ENCODE measurements at places on chromosomes 1 and 21.

GRCh38 chr1:15336866-15337265, 72.8 kb upstream of the EFHD2 start:
- DNase-seq, result no peak

- DNase-seq, result no peak
These were observed 3.6 kb upstream of the AHCYL1 start for GRCh38 chr1:109981004-109981335.

DNA sequence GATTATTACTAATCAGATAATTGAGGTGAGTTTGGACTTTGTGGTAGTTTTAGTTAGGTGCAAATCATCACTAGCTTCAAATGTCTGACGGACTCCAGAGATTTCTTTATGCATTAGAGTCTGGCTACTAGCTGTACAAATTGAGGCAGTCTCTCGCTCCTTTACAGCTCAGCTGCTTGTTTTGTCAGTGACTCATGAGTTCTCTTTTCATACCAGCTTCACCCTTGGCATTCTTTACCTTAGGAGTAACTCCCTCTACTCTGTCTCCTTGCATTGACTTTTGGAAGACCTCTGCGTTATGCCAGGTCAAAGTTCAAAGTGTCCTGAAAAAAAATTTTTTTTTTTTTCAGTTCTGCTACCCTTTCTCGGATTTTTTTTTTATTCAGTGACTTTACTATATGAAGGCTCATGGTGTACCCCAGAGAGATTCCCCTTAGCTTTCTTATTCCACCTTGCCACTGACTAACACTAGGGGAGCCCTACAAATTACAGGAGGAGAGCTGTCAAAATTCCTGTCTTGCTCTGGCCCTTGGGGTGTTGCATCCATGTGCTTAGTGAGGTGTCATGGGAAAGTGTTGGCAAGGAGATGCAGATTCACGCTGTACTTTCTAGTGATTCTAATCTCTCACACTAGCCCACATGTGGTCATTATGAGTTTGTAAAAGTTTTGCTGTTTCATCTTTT, 576.6 kb downstream of the ADGRL2 start:
- peak; percentile 29 for DNase-seq

DNA sequence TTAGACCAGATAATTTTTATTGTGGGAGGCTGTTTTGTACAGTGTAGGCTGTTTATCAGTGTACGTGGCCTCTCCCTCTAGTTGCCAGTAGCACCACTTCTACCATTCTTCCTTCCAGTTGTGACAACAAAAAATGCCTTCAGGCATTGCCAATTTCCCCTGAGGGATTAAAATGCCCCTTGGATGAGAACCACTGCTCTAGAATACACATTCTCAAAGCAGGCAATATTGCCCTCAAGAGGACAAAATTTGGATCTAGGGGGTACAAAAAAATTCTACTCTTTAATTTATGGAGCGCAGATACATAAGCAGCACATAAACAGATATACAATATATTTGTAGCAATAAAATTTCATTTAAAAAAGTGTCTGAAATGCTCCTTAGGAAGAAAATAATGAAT, 674.6 kb downstream of the PTPRC start:
- DNase-seq, result no peak

GRCh38 chr1:102098536-102098935, 101.8 kb upstream of the OLFM3 start:
- no peak for DNase-seq

- DNase-seq, result no peak
These were observed 17.6 kb downstream of the RGS1 start for GRCh38 chr1:192592981-192593708.

DNA sequence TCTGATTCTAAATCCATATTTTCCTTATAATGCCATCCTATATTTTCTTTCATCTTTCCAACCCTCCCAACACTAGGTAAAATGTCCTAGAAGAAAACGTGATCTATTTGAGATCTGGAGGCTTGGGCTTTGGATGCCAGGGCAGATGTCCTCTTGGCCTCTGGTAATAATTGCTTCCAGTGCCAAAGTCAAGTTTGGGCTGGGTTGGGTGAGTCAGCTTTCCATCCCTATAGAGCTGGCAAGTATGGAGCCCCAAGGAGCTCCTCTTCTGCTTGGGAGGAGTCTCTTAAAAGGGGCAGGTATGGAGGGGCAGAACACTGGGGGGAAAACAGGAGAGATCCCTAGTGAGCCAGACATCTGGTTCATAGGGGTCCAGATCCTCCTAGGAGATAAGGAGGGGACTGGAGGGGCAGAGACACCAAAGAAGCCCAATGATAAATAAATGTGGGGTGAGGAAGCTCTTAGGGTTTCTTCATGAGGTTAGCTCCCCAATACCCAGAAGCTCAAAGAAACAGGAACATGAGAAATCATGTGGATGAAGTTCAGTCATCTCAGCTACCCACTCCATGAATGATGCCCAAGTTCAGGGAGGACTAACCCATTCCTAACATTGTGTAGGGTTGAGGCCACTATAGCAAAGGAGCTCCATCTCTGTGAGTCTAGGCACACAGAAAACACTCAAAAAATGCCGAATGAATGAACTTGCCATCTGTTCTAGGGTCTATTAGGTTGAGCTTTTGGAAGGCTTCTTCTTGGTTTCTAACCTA, 3.5 kb downstream of the C1orf116 start:
- no peak for DNase-seq

DNA sequence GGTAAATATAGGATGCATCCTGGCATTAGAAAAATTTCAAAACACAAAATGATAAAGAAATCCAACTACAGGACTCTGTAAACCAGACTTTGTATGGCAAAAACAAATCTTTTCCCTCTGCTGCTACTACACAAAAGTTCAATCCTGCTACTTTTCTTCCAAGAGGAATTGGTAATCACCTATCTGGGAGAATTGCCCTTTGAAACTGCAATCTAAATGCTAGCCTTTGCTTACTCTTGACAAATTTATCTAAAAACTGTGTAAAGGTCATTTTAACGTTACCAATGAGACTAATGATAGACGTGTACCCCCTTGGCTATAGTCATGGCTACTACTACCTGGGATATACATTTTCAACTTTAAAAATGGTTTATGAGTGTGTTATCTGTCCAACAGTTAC, 837.9 kb upstream of the CXADR start:
- no peak for DNase-seq

- DNase-seq, result no peak
These were observed 81.7 kb upstream of the COL24A1 start for GRCh38 chr1:86238226-86238625.

GRCh38 chr1:168348146-168348709, 67.6 kb downstream of the TBX19 start:
- DNase-seq, result peak; percentile 11

DNA sequence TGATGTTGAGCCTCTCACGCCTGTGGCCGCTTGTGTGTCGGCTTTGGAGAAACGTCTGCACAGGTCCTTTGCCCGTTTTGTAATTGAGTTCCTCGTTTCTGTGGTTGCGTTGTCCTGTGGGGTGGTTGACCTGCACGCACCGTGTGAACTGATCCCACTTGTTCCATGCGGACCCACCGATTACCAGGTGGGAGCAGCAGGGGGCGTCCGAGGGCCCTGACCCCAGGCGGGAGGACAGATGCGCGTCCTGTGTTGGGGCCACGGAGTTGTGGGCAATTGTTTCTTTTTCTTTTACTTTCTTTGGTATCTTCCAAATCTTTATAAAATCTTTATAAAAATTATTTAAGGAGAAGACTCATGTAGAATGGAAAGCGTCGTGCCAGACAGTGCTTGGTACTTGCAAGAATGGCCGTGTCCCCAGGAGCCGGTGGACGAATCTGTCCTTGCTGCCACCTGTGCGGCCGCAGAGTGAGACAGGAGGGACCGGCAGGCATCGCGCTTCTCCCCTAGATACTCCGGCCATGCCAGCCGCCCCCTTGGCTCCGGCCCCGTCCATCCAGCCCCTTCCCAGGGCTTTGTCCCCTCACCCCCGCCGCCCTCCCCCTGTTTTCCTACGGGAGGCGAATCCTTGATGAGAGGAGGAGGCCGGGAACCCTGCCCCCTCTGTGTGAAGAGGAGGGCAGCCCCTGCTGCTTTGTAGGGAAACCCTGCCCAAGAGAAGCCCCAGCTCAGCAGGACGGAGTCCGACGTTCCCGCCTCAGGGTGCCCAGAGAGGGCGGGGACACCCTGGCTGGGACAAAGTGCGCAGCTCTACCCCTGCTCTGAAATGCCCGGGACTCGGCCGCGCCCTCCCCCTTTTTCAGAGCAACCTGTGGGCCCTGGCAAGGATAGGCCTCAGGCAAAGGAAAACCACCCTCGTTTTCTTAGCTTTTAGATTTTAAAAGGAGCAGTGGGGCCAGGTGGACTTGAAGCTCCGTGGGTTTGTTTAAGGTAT, 41.7 kb downstream of the PRKCZ start:
- DNase-seq, result peak; percentile 83

DNA sequence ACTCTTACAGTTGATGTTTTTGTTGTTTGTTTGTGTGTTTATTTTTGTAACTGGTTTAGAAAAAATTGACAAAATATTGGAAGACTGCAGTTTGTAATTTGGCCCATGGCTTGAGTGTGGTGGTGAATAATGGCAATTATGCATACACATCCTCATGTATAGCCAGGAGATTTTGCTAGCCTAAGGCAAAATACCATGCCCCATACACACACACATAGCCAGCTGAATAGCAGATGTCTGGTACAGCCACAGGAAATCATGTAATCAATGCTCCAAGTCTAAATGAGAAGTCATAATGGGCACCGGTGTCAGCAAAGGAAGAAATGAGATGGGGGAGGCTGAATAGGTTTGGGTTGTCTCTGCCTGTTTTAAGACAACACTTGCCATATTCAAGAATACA, 135.2 kb upstream of the COA6 start:
- no peak for DNase-seq

DNA sequence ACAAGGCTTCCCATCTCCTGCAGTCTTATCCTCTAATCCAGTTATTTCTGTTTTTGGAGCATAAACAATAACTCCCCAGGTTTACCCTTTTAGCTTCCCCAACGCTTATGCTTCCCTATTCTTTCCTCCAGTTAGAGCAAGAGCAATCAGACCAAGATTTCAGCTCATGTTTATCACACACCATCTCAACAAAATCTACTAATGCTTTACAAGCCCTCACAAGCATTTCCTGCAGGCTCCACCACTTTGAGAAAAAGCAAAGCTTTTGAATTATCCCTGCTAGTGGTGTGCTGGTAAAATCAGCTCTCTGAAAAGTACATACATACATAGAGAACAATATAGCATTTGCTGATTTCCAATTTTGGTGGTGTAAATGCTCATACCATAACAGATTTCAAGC, 92.9 kb downstream of the EDEM3 start:
- no peak for DNase-seq

- no peak for DNase-seq
These were observed 10.8 kb downstream of the CCDC17 start for GRCh38 chr1:45612941-45613579.

DNA sequence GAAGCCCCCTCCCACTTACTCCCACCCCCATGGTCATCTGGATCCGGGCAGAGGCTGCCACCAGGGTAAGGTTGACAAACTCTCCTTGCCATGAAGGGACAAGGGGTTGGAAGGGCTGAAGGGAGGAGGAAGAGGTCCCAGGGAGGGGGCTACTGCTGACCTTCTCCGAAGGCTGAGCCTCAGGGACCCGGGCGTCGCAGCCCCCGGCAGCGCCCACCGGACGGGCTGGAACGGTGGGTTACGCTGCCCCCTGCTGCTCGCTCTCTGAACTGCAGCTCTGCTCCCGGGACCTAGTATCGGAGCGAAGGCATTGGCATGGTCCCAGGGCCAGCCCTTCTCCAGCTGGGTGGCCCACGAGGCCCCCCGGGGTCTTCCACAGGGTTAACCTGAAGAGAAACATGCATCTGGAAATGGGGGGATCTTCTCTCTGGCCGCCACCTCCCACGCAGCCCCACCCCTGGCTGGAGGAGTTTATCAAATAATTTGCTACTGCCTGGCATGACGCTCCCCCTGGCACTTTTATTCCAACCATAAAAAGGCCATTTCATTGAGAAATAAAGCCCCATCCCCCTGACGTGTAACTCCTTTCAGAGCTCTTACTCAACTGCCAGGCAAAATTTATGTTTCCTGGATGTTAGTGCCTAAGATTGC, 70.4 kb upstream of the TARDBP start:
- peak; percentile 83 for DNase-seq
